Astrocyte (in vitro differentiated cells and primary cell): ENCODE measurements at places on chromosomes 16 and 17.

DNA sequence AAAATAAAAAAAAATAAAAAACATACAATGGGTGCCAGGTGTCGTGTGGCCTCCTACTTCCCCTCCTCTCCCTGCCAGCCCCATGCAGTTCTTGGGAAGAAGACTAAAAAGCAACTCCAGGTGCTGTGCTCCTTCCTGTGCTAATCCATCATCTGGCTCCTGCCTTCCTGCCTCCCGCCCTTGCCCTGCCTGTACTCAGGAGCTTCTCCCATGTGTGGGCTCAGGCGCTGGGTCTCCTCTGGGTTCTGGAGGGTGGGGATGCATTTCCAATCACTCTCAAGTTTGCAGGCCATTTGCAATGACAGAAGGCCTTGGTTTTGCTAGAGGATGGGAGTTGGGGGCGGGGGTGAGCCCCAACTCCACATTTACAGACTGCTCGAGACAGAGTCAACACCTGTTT is 122.9 kb downstream of the SDK2 start:
- no peak for DNase-seq

- no peak for DNase-seq
These were observed 38.8 kb downstream of the SNX20 start for GRCh38 chr16:50642349-50642748.

DNA sequence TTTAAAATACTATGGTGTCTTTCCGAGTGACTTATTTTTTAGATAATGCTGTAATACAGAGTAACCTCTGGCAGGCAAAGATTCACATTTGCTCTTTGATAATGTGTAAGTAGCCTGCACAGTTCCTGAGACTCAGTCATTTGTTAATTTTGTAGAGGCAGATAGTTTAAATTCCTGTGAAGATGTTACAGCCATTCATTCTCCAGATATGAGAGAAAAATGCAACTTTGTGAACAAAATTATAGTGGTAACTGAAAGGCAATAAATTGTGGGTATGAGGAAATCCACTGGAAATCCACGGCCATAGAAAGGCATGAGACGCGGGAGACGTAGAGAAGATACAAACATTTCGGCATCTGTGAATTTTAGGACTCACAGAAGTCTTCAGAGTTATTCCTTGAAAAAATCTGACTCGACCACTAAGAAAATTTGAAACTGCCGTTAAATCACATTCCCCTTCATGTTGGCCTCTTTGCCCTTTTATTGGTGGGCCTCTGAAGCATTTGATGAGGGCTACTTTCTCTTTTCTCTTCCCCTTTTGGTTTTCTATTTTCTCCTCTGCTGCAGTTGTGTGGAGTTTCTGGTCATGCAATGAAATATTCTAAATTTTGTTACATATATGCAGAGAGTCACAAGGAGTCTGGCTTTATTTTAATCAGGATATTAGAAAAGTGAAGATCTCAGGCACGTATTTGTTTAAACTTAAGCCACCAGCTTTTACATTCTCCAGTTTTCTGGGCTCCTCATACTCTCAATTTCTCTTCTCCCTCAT is 18.8 kb downstream of the HS3ST3A1 start:
- peak; percentile 67 for DNase-seq

GRCh38 chr17:64500862-64501765 is 4.3 kb upstream of the POLG2 start:
- no peak for DNase-seq

DNA sequence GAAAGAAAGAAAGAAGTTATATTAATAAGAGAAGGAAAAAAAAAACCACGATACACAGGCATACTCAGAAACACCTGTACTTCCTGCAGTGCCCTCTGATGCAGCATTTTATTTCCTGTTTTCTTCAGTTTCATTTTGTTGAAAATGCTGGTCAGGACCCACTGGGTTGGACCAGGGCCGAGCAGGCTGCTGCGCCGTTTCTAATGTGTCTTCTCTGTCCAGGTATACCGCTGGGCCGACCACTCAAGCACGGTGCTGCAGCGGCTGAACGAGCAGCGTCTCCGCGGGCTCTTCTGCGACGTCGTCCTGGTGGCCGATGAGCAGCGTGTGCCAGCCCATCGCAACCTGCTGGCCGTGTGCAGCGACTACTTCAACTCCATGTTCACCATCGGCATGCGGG is 8.3 kb downstream of the KLHL36 start:
- no peak for DNase-seq
